ENCODE measurements at places on chromosomes 3 and 15. TPM values are rescaled to one million over a fixed set of nuclear protein-coding genes. Genes with fewer than 3 reads are reported as not detected.

Gene EPHA6
- not detected for total RNA-seq

Gene ETV5
- total RNA-seq, result 20.9 TPM

Gene GABRR3
- not detected for total RNA-seq

GRCh38 chr15:101204739-101205535 is 46.9 kb downstream of the CHSY1 start:
- DNase-seq, result peak; percentile 40

GRCh38 chr3:44923632-44924456 is 49.4 kb downstream of the TGM4 start:
- DNase-seq, result peak; percentile 41

- no peak for DNase-seq
These were observed 58.9 kb downstream of the CMTM8 start for GRCh38 chr3:32297366-32297765.

DNA sequence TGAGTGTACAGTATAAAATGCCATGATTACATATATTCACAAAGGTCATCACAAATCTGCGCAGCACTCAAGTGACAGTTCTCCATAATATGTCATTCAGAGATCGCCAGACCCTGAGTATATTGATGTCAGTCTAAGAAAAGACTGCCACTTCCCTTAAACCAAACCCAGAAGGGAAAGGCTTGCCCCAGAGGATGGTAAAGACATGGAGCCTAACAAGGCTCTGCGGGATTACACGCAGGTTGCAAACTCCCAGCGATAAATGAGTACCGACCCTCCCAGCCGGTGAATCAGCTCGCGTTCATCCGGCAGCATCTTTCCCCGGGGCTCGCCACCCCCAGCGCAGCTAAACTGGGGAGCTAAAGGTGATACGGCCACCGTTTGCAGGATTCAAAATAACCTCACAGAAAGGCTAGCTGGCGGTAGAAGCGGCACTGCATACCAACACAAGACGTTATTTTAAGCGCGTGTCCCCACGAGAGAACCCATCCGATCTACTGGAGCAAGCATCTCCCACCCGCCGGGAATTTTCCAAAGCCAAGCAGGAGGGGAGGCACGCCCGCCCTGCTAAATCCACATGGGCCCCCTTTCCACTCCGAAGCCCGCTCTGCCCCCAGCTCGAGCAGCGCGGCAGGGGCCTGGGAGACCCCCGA is 643 bp downstream of the MYO5A start:
- peak; percentile 45 for DNase-seq

DNA sequence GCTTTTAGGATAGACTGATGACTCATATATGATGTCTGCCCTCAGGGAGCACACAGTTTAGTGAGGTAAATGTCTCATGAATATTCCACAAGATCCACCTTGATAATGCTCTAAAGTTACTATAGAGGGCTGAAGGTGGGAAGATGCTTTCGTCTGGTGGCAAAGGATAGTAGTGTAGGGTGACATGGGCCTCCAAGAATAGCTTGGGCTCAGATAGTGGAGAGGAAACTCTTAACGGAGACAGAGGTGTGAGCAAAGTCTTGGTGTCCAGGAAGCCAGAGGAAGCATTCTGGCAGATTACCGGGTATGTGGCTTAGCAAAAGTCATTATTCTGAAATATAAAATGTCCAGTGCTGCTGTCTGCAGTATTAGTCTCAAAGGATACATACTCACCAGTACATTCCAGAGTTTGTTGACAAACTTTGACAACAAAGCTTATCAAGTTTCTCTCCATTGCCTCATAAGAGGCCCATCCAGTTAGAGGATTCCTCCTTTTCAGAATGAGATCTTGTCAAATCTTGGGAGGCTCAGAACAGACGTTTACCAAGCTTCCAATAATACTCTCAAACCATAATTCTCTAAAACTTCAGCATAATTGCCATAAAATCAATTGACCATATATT is 316.7 kb downstream of the LPP start:
- DNase-seq, result no peak

- peak; percentile 98 for DNase-seq
These were observed at the start of gene GOLIM4 for GRCh38 chr3:168095611-168096209. GOLIM4 (minus strand) TSS chr3:168095924; CDS start chr3:168095285, 639 bp downstream.
